ENCODE measurements at places on chromosomes 2 and 18.
A peak's percentile ranks its signal among the peaks of the same experiment; 100 is the strongest.

- DNase-seq: no peak
Observed at GRCh38 chr18:68520406-68521075, 194.4 kb downstream of the TMX3 start.

DNA sequence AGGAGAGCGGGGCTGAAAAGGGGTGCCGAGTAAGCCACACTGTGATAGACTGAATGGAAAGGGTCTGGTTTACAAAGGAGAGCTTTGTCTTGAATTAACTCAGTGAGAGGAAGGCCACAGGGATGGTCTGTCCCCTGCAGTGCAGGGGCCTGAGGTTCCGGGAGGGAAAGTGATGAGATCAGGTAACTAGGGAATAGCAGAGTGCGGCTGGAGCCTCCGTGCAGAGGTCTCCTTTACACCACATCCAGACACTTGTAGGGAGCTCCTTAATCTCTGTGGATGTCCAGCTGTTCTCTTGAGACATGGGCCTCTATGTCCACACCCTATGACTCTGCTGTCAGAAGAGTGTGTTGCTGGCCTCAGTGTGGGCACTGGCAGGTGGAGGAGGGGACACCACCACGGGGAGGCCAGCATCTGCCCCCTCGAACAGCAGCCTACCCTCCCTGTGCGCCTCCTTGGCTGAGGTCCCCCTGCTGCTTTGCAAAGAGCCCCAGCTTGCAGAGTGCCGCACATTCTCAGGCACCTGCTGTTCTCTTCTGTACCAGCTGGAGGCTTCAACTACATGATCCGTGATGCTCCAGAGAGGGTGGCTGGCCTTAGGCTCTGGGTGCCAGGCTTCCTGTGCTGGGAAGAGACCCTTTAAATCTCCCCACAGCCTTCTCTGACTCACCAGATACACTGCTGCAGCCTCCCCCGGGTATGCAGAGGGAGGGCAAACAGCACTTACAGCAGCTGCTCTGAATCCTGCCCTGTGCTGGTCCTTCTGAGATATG lies 25.9 kb downstream of the ENOSF1 start:
- DNase-seq: no peak

DNA sequence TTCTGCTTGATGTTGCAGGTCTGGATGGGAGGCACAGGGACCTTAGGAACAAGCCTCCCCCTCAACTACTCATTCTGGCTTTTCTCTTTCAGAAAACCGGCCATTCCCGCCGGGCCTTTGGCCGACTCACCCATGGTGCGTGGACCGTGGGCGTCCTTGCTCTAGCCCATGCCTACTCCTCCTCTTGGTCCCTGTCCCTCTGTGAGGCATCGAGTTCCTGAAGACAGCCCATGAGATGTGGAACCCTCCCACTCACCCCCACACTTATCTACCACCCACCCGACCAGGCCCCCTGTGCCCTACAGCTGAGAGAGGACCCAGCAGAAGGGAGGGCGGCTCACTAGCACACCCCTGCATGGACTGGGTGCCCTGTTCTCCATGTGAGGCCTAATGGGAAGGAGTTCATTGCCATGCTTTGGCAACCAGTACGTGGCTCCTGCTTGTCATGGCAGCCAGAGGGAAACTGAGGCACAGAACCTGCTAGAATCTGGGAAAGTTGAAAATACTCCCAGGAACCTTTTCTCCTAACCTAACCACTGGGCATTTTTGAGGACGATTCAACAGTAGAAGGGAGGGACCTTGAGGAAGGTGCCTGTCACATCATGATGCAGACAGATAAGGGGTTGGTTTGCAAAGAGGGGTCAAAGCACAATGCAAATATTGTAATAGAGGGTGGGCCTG lies 8.5 kb downstream of the SPEG start:
- no peak for DNase-seq

DNA sequence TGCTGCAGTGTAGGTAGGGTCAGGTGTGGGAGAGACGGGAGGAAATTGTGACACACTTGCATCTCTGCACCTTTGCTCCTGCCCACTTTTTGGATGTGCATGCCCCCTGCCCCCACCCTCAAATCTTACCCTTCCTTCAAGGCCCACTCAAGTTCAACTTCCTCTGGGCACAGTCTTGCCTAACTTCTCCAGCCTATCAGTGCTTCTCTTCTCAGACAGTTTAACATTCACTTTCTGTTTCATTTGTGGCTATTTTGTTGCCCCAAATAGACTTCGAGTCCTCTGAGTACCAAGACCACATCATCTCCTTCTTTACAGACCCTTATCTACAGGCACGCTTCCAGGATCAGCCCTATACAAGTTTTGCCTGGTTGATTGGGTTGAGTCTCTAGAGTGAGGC lies 2.7 kb downstream of the ST8SIA5 start:
- no peak for DNase-seq

DNA sequence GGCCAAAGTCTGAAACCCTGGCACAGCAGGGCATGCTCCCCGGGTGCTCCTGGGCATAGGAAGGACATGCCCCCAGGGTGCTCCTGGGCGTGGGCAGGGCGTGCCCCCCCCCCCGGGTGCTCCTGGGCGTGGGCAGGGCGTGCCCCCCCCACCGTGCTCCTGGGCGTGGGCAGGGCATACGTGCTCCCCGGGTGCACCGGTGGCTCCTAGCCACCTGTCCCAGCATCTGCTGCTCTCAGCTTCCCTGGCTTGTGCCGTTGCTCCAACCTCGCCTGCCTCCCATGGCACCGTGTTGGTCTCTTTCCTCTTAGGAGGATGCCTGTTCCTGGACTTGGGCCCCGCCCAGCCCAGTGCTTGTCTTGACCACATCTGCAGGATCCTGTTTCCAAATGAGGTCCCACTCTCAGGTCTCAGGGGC lies 95.6 kb upstream of the CTDP1 start:
- no peak for DNase-seq

- no peak for DNase-seq
Observed at GRCh38 chr2:160279813-160280465, 79.9 kb upstream of the ITGB6 start.

GRCh38 chr2:37676274-37676673 lies 4.8 kb upstream of the CDC42EP3 start:
- DNase-seq: no peak

- no peak for DNase-seq
Observed at GRCh38 chr2:236369661-236370062, 105.5 kb upstream of the ASB18 start.

GRCh38 chr2:128578406-128579390 lies 260.0 kb upstream of the HS6ST1 start:
- no peak for DNase-seq

- no peak for DNase-seq
Observed at GRCh38 chr2:140353541-140353940, 1573.4 kb upstream of the NXPH2 start.

GRCh38 chr2:119860924-119861323 lies 101.2 kb downstream of the PTPN4 start:
- DNase-seq: no peak

DNA sequence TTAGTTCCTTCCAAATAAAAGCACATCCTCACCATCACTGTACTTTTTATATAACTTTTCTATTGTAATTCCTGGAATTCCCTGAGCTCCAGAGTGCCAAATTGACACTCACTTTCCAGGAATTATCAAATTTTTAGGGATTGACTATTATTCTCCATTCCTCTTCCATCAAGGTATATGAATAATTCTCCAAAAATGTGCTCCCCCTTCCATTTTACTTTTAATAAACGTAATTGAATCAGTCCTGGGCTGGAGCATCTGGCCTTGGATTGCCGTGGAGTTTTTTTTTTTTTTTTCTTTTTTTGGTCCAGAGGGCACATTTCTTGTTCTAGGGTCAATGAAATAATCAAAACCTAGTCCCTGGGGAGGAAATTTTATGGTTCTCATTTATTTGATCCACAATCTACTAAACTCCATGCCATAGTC lies 304.3 kb downstream of the CDCA7 start:
- no peak for DNase-seq

- no peak for DNase-seq
Observed at GRCh38 chr2:108370080-108370479, 7.7 kb upstream of the SULT1C4 start.

DNA sequence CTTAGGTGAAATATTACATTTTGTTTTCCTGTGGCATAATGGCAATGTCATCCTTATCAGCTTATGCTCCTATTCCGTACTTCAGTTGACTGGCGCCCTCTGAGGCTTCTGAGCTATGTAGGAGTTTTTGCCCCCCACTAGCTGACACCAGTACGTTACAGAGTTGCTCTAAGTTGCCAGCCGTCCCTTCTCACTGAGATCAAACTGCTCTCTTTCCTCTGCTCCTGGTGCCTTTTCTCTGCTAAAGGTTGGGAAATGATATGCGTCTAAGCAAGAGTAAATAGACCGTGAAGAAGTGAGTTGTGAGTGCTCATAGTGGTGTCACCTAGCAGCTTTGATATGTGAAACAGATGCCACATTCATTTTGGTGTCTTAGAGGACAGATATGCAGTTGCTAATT lies 99.2 kb downstream of the RAPGEF4 start:
- no peak for DNase-seq

- DNase-seq: no peak
Observed at GRCh38 chr2:239589270-239589825, 188.5 kb upstream of the HDAC4 start.

- no peak for DNase-seq
Observed at GRCh38 chr2:32960647-32961403, 14.1 kb downstream of the LTBP1 start.

DNA sequence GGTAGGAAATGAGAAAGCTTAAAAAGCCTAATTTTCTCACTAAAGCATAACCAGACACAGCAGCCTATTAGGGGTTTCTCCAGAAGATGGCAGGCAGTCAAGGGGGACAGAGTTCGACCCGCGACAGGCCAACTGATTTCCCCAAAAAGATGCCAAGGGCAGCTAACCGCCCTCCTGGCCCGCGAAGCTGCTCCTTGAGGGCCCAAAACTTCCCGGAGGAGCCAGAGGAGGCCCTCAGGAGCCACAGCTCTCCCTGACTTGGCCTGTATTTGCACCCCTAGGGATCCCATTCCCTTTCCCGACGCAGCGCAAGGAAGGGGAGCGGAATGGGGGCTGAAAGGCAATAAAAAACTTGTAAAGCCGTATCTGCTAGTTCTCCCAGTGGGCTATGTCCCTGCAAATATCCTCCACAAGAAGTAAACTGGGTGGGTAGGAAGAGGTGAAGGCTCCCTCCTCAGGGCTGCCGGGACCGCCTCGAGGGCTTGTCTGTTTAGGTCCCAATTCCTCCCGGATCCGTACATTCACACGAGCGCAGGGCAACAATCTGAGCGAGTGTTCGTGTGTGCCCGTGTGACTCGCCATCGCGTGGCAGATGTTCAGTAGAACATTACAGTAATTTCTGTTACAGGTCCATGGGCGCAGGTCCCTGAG lies 756 bp upstream of the NAGK start:
- DNase-seq: no peak

DNA sequence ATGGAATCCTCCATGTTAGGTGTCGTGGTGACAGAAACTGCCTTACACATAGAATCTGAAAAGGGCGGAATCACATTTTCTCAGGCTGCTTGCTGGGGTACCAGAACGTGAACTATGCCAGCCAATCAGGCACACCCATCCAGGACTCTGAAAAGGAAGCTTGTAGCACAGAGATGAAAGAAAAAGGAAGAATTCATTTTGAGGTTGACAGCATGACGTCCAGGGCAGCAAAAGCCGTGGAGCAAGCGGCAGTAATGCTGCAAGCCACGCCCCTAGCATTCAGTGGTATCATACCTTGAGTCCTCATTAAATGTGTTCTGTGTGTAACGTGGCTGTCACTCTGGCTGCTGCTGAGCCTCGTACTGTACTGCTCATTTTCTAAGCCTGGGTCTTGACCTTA lies 304.0 kb downstream of the DYSF start:
- no peak for DNase-seq

DNA sequence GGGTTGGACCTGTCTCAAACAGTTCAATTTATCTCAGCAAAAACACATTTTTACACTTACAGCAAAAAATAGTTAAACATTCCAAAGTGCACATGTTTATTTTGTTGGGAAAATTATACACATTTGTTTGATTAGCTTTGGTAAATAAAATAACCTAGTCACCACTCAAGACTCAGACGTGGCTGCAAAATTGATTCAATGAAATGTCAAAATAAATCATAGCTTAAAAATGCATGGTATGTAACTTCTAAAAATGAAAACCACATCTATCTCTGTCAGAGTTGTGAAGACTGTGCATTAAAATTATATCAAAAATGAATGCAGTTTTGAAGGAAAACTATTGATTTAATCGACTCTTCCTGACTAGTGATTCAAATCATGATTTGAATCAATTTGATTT lies 56.7 kb downstream of the GALNT14 start:
- DNase-seq: no peak

- no peak for DNase-seq
Observed at GRCh38 chr2:128558895-128559532, 240.3 kb upstream of the HS6ST1 start.

- DNase-seq: no peak
Observed at GRCh38 chr18:48154828-48155227, 224.4 kb upstream of the SMAD2 start.

DNA sequence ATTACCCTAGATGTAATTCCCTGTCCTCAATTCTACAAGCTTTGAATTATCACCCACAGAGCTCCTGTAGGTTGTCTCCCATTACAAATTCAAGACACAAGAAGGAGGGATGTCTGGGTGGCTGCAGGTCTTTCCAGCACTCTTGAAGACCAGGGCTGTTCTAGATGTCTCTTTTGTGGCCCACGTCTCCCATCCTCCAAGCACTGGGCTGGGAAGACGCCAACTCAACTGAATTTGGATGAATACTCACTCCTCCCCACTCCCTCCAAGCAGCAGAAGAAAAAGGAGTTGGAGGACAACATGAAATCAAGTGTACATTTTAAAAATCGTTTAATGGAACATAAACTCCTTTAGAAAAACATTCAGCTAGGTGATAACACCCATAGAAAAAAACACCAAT lies 31.2 kb downstream of the SMAD7 start:
- no peak for DNase-seq

- peak; percentile 80 for DNase-seq
Observed at GRCh38 chr2:218995972-218996711, 2.9 kb upstream of the CRYBA2 start.

DNA sequence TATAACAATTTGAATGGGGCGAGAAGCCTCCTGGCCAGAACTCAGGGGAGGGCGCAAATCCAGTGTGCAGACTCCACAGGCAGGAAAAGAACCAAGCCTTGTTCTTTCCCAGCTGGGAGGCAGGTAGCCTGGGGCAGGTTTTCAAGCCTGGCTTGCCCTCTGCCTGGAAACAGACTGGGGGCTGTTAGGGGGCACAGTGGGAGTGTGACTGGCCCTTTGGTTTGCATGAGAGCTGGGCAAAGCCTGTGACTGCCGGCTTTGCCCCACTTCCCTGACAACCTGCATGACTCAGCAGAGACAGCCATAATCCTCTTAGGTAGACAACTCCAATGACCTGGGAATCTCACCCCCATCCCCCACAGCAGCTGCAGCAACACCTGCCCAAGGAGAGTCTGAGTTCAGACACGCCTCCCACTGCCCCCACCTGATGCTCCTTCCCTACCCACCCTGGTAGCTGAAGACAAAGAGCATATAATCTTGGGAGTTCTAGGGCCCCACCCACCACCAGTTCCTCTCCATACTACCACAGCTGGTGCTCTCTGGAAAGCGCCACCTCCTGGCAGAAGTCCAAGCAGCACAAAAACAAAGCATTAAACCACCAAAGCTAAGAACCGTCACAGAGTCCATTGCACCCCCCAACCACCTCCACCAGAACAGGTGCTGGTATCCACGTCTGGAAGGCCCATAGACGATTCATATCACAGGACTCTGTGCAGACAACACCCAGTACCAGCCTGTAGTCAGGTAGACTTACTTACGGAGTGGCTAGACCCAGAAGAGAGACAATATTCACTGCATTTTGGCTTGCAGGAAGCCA lies 402.5 kb downstream of the STK39 start:
- peak; percentile 77 for DNase-seq

Measured in NCI-H1436 (cell line).